ENCODE measurements at places on chromosomes 16 and 17. TPM values are rescaled to one million over a fixed set of nuclear protein-coding genes. Genes with fewer than 3 reads are reported as not detected.

- DNase-seq, result no peak
- H3K4me1 ChIP-seq, result no peaks in the 10 kb centered on the region
- H3K36me3 ChIP-seq, result no peaks in the 10 kb centered on the region
- H3K27ac ChIP-seq, result no peak overlapping the region
- no peak overlapping the region for H3K4me3 ChIP-seq
Measured at GRCh38 chr17:19574956-19575355, 41.3 kb downstream of the SLC47A1 start.

DNA sequence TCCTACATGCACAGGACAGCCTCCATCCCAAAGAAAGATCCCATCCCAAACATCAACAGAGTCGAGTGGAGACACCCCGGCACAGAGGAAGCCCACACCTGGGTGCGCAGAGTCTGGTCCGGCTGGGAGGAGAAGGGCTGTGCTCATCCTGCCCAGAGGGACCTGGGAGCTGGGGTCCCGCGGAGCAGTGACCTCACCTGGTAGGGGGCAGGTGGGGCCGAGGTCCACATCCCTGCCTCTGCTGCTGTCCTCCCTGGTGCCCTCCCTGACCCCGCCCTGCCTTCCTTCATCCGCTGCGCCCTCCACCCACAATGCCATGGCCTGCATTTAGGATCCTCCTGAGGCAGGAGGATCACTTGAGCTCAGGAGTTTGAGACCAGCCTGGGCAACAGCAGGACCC, 2.9 kb downstream of the C16orf90 start:
- no peak overlapping the region for H3K27ac ChIP-seq
- H3K36me3 ChIP-seq, result peaks cover 4% of the 10 kb centered on the region
- H3K27me3 ChIP-seq, result no peaks in the 10 kb centered on the region
- no peak overlapping the region for H3K4me3 ChIP-seq

GRCh38 chr16:77514500-77515220, 79.8 kb upstream of the ADAMTS18 start:
- H3K4me3 ChIP-seq, result no peak overlapping the region
- H3K36me3 ChIP-seq, result no peaks in the 10 kb centered on the region
- no peaks in the 10 kb centered on the region for H3K4me1 ChIP-seq
- no peak overlapping the region for H3K27ac ChIP-seq

DNA sequence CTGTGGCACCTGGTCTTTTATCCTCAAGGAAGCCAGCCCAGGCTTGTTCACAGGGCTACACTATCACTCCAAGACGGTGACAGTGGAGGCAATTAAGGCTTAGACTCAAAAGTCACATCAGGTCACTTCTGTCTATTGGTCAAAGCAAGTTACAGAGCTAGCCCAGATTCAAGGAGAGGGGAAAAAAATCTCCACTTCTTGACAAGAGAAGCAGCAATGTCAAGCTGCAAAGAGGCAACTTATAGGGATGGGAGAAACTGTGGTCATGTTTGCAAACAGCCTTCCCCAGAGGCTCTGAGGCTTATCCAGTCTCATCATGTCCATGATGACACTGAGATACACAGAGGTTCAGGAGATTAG, 31.6 kb downstream of the SERPINF1 start:
- no peak for DNase-seq
- H3K27me3 ChIP-seq, result no peaks in the 10 kb centered on the region
- H3K4me1 ChIP-seq, result peaks cover 12% of the 10 kb centered on the region
- no peak overlapping the region for H3K4me3 ChIP-seq

- no peaks in the 10 kb centered on the region for H3K27me3 ChIP-seq
- H3K4me3 ChIP-seq, result no peak overlapping the region
- no peaks in the 10 kb centered on the region for H3K4me1 ChIP-seq
- DNase-seq, result peak; percentile 51
- H3K36me3 ChIP-seq, result peaks cover 45% of the 10 kb centered on the region
Measured at GRCh38 chr16:88072571-88073001, 121.4 kb downstream of the BANP start.

DNA sequence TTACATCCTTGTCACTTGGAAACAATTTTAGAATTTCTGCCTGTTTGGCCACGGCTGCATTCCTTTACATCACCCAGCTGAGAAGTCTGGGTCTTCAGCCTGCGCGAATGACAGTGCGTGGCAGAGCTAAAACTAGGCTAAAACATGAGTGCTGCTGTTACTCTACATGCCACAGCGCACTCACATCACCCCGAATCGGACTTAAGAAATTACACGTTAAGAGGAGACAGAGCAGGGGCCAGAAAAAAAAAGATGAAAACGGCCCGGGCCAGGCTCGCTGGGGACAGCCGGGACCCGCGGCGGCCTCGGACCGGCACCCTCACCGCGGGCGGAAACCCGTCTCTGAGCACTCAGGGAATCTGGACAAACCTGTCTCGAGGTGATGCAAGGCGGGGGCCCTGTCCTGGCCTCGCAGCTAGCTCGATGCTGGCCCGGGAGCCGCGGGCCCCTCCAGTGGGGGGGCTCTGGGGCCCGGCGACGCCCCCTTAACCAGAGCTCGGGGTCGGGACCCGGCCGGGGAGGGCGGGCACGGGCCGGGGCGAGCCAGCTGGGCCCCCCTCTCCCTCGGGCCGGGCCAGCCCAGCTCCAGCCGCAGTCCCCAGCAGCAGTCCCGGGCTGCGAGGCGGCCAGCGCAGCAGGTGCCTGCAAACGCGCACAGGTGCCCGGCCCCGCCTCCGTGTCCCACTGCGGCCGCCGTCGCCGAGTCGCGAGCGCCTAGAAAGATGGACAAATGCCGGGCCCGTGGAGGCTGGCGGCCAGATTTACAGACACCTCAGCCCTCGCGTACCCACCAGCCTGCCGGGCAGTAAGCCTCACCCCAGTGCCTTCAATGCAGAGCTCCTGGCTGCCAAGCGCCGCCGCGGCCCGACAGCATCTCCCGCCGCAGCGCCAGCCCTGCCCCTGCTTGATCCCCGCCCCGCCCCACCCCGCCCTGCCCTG, at the start of gene AKTIP:
Gene AKTIP (minus strand): TSS at position 879 of the 939 bp plus-strand sequence. CDS start 2,950 bp downstream, outside the sequence.
- H3K27ac ChIP-seq, result peak within 1 kb of the TSS; percentile 92
- peak; percentile 82 for DNase-seq
- peak within 1 kb of the TSS; percentile 97 for H3K4me3 ChIP-seq
- H3K36me3 ChIP-seq, result peaks cover 25% of the 10 kb centered on the region

GRCh38 chr17:2571523-2572303, 21.7 kb upstream of the PAFAH1B1 start:
- no peaks in the 10 kb centered on the region for H3K27me3 ChIP-seq
- no peak for DNase-seq
- no peak overlapping the region for H3K27ac ChIP-seq
- H3K36me3 ChIP-seq, result no peaks in the 10 kb centered on the region

- no peak overlapping the region for H3K4me3 ChIP-seq
- H3K4me1 ChIP-seq, result no peaks in the 10 kb centered on the region
- no peak overlapping the region for H3K27ac ChIP-seq
Measured at GRCh38 chr16:25370541-25370940, 112.9 kb upstream of the ZKSCAN2 start.

- H3K27me3 ChIP-seq, result no peaks in the 10 kb centered on the region
- peaks cover 4% of the 10 kb centered on the region for H3K4me1 ChIP-seq
Measured at GRCh38 chr17:81660441-81660840, 4.1 kb upstream of the PDE6G start.

DNA sequence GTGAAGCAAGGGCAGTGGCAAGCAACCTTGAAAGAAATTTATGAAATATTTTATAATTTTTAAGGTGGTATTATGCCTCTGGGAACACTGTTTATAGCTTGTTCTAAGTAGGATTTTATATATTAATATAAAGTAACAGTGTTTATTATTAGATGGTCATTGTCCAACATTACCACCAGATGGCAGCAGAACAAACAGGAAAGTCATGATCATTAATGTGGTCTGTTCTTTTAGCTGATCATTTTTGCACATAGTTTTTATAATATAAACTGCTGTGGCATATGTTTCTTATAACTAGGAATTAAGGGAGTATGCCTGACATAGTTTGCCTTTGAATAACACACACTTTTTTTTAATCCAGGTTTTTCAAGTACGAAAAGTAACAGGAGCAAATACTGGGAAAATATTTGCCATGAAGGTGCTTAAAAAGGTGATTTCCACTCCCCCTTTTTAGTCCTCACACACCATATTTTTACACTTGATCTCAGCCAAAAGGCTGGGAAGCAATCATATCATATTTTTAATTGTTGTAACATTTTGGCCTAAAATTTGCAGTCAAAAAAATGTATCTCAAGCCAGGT, 21.4 kb downstream of the RPS6KB1 start:
- H3K4me3 ChIP-seq, result no peak overlapping the region
- no peak for DNase-seq
- H3K36me3 ChIP-seq, result peaks cover 59% of the 10 kb centered on the region
- no peaks in the 10 kb centered on the region for H3K4me1 ChIP-seq

- H3K36me3 ChIP-seq, result no peaks in the 10 kb centered on the region
- H3K4me1 ChIP-seq, result peaks cover 48% of the 10 kb centered on the region
- no peak overlapping the region for H3K27ac ChIP-seq
- no peak overlapping the region for H3K4me3 ChIP-seq
- H3K27me3 ChIP-seq, result no peaks in the 10 kb centered on the region
Measured at GRCh38 chr17:3885970-3886369, 6.9 kb downstream of the CAMKK1 start.

- H3K4me1 ChIP-seq, result peaks cover 13% of the 10 kb centered on the region
- H3K4me3 ChIP-seq, result peak overlapping the region; percentile 77
- no peak for DNase-seq
- H3K27me3 ChIP-seq, result no peaks in the 10 kb centered on the region
- peak overlapping the region; percentile 67 for H3K27ac ChIP-seq
Measured at GRCh38 chr17:75153780-75154194, 525 bp downstream of the JPT1 start.

GRCh38 chr16:23858542-23858941, 22.8 kb downstream of the PRKCB start:
- peak overlapping the region; percentile 60 for H3K27ac ChIP-seq
- no peaks in the 10 kb centered on the region for H3K36me3 ChIP-seq
- H3K27me3 ChIP-seq, result peaks cover 6% of the 10 kb centered on the region
- H3K4me3 ChIP-seq, result no peak overlapping the region

GRCh38 chr17:57604771-57605674, 140.1 kb downstream of the CCDC182 start:
- no peaks in the 10 kb centered on the region for H3K36me3 ChIP-seq
- no peaks in the 10 kb centered on the region for H3K27me3 ChIP-seq
- peak overlapping the region; percentile 19 for H3K4me3 ChIP-seq
- peak overlapping the region; percentile 89 for H3K27ac ChIP-seq

GRCh38 chr16:68436581-68436980, 11.7 kb downstream of the SMPD3 start:
- H3K27ac ChIP-seq, result no peak overlapping the region
- H3K27me3 ChIP-seq, result peaks cover 4% of the 10 kb centered on the region

- peaks cover 54% of the 10 kb centered on the region for H3K36me3 ChIP-seq
- H3K4me1 ChIP-seq, result peaks cover 65% of the 10 kb centered on the region
- no peak for DNase-seq
- H3K27me3 ChIP-seq, result no peaks in the 10 kb centered on the region
Measured at GRCh38 chr17:17080781-17081180, 38.5 kb downstream of the MPRIP start.

DNA sequence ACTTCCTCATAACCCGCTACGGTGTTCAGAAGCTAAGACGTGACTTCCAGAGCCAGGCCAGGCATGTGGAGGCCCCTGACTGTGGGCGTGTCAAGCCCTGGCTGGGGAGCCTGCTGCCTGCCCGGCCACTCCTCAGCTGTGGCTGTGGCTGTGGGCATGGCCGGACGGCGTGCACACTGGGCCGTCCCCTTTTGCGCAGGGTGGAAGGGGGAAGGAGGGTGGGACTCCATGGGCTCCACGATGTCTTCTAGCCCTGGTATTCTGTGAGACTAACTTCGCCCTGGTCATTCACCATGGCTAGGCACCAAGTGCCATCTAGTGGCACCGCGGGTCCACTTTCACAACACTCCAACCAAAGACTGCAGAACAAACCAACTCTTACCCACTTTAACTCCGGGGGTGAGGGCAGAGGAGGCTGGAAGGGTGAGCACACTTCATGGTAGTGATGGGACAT, 67.9 kb downstream of the N4BP1 start:
- H3K4me3 ChIP-seq, result no peak overlapping the region
- peak; percentile 57 for DNase-seq
- peaks cover 39% of the 10 kb centered on the region for H3K4me1 ChIP-seq
- H3K27me3 ChIP-seq, result no peaks in the 10 kb centered on the region
- H3K36me3 ChIP-seq, result no peaks in the 10 kb centered on the region

DNA sequence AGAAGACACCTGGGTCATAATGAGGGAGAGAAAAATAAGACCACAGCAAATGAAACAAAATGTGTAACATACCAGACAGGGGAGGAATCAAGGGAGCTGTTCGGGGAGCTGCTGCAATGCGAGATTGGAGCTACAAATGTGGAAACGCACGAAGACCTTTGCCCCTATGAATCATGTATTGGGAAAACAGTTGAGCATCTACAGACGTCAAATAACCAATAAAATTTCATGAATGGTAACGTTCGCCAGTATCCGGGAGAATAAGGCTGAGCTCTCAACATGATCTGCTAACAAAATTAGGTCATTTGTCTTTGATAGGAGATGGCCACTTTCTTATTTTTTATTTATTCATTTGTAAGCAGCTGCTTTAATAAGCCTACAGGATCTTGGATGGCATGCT, 486.2 kb upstream of the RBFOX1 start:
- no peaks in the 10 kb centered on the region for H3K4me1 ChIP-seq
- no peak for DNase-seq
- no peak overlapping the region for H3K27ac ChIP-seq
- no peak overlapping the region for H3K4me3 ChIP-seq

GRCh38 chr16:85781695-85782370, 17.5 kb downstream of the EMC8 start:
- H3K4me1 ChIP-seq, result no peaks in the 10 kb centered on the region
- H3K36me3 ChIP-seq, result peaks cover 80% of the 10 kb centered on the region
- no peak overlapping the region for H3K4me3 ChIP-seq
- DNase-seq, result peak; percentile 33

DNA sequence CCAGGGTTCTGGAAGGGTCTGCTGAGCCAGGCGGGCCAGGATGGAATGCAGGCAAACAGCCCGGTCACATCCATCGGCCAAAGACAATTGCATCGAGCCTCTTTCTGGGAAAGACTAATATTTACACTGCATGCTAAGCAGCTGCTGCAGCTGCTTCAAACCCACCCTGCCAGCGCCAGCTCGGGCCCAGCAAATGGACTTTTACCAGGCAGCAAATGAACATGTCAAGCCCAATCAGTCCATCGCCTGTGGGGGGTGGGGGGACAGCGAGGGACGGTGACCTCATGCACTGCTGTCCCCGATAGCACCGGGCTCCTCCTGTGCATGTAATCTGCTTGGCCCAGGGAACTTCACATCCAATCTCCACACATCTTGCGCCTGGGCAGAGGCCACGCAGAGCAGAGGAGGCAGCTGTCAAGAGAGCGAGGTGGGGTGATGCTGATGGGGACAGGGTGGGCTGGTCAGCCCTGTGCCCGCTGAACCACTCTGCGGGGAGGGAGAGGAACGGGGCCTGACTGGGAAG, 39.4 kb upstream of the CDH5 start:
- H3K4me1 ChIP-seq, result no peaks in the 10 kb centered on the region
- H3K27me3 ChIP-seq, result no peaks in the 10 kb centered on the region
- H3K27ac ChIP-seq, result no peak overlapping the region
- H3K4me3 ChIP-seq, result no peak overlapping the region

- no peaks in the 10 kb centered on the region for H3K27me3 ChIP-seq
- H3K27ac ChIP-seq, result peak overlapping the region; percentile 43
- DNase-seq, result peak; percentile 71
Measured at GRCh38 chr16:49639739-49640431, 216.0 kb downstream of the ZNF423 start.

The SOX8 gene
- 0.77 TPM for total RNA-seq

The NACA2 gene
- not detected for total RNA-seq

The KRTAP17-1 gene
- total RNA-seq, result not detected

The ZP2 gene
- total RNA-seq, result not detected

The TNP2 gene
- not detected for total RNA-seq

The NEURL4 gene
- total RNA-seq, result 13.6 TPM

The OR4D1 gene
- total RNA-seq, result not detected

The MMP28 gene
- 1.8 TPM for total RNA-seq

The GINS2 gene
- 4.2 TPM for total RNA-seq

The GCGR gene
- not detected for total RNA-seq

The C16orf96 gene
- 0.19 TPM for total RNA-seq

The CA7 gene
- not detected for total RNA-seq

The IST1 gene
- total RNA-seq, result 89.2 TPM
